NCI-H1417 treated with DMSO at 0.1 percent for 48 hours (cell line): ENCODE measurements at places on chromosomes 5 and 9.

DNA sequence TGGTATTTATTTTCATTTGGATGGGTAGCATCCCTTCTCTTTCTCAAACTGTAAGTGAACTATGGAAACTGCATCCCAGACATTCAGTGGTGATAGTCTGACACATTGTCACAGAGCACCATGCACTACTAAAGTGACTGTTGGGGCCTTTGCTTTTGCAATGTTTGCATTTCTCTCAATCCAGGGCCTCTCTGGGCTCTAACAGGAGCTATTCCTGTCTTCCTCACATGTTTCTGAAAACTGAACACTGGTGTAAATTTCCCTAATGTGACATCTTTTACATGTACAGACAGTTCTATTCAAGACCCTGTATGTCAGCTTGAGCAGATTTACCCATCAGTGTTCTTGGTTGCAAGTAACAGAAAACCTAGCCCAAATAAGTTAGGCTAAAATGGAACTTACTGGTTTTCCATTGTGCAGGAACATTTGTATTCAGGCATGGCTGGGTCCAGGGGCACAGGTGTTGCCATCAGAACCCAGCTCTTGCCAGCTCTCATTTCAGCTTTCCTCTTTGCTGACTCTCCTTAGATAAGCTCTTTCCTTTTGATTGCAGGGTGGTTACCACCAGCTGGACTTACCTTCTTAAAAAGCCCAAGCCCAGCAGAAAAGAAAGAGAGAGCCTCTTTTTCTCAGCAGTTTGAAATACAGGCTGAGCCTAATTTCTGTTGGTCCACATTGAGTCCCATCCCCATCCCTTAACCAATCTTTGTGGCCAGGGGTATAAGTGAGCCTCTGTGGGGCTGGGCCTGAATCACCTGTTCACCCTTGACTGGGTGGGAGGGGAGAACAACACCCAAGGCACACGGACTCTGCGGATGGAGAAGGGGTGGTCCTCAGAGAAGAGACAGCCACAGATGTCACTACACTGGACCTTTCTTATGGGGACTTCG is 234.3 kb downstream of the NR3C1 start:
- no peak for DNase-seq

GRCh38 chr5:158384535-158385481 is 525.9 kb upstream of the CLINT1 start:
- DNase-seq: no peak

- no peak for DNase-seq
Measured at GRCh38 chr9:14677872-14678271, 15.4 kb downstream of the ZDHHC21 start.

DNA sequence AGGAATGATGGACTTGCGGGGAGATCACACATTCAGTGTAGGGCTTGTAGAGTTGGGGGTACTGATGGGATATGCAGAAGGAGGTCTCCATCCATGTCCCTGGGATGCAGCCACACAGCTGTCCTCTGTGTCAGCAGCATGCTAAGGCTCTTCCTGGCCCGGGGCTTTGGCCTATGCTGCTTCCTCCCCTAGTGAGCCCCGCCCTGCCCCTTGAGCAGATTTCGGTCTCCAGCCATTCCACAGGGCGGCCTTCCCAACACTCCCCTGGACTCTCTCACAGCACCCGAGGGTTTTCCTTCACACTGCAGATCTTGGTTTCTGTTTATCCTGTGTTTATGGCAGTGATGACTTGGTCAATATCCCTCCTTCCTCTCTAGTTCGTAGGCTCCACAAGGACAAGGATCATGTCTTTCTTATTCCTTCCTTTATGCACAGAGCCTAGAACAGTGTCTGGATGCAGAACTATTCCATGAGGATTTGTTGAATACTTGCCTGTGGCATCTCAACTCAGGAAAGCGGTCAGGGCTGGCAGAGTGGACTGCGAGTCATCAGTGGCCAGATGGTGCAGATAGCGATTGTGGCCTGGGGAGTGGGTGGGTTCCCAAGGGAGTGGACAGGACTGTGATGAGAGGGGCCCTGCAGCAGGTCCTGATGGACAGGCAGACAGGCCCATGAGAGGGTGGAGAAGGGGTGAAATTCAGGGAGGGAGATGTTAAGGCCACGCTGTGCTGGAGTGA is 114.2 kb downstream of the RGS3 start:
- no peak for DNase-seq

GRCh38 chr9:127873886-127874285 is 3.6 kb downstream of the AK1 start:
- no peak for DNase-seq

DNA sequence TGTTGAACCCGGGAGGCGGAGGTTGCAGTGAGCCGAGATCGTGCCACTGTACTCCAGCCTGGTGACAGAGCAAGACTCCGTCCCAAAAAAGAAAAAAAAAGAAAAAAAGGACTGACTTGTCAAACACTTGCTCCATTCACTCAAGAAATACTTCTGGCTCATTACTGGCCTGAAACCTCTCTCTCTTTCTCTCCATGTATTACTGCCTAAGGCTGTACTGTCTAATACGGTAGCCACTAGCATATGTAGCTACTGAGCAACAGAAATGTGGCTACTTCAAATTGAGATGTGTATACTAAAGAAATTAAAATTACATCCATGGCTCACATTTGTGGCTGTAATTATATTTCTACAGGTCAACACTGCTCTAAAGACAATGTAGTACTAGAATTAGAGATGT is 39.2 kb downstream of the GLIS3 start:
- no peak for DNase-seq

DNA sequence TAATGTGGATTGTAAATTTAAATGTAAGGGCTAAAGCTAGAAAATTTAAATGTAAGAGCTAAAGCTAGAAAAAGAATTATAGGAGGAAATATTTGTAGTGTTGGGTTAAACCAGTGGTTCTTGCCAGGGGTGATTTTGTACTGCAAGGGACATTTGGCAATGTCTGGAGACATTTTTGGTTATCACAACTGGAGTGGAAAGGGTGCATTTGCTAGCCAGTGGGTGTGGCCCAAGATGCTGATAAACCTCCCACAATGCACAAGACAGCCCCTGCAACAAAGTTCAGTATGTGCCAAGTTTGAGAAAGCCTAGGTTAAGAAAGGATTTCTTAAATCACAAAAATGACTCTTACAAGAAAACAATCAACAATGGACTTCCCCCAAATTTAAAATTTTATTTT is 31.6 kb upstream of the ELL2 start:
- DNase-seq: no peak

GRCh38 chr9:136964171-136964689 is 12.2 kb downstream of the LCN12 start:
- no peak for DNase-seq

- DNase-seq: no peak
Measured at GRCh38 chr9:89449261-89449671, 48.6 kb downstream of the SEMA4D start.

- no peak for DNase-seq
Measured at GRCh38 chr5:115601701-115602590, at the start of gene TICAM2. Gene TICAM2, minus strand, starts transcription at chr5:115602479. Its CDS starts 21,223 bp downstream, at chr5:115581256.

DNA sequence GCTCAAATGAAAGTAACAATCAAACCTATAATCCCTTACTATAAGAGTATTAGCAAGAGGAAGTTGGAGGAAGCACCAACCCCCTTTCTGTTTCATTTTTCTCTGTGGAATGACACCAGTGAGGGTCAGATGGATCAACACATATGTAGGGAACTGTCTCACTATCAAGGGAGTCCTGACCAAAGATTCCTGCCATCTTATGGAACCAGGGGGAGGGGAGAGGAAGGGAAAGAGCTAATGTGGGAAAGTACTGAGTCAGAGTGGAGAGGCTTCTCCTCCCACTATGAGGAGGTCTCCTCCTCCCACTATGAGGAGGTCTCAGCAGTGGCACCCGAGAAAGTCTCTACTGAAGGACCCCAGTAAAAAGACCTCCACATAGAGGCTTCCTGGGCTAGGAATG is 73.3 kb upstream of the PCSK1 start:
- DNase-seq: no peak
